Hematopoietic multipotent progenitor cell treated with erythropoietin and hydrocortisone succinate and interleukin-3 and kit ligand, for 6 days (in vitro differentiated cells): ENCODE measurements at places on chromosomes 4 and X.

- no peak for DNase-seq
Measured at GRCh38 chr4:144179152-144179739, 38.7 kb upstream of the GYPA start.

DNA sequence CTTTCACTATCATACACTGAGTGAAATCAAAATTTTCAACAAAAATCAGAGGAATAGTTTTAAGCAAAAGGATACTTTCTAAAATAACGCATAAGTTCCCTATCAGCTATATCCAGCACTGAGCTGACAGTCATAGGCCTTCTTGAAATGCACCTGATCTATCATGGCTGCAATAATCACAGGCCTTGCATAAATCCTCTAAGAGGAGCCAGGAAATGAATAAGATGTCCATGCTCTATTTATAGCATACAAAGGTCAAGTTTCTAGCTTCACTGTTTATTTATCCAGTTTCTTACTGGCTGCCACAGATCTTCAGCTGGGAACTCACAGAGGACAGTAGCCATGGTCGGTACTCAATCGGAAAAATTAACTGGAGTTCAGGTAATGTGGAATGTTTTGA lies 235.9 kb upstream of the DMD start:
- no peak for DNase-seq

DNA sequence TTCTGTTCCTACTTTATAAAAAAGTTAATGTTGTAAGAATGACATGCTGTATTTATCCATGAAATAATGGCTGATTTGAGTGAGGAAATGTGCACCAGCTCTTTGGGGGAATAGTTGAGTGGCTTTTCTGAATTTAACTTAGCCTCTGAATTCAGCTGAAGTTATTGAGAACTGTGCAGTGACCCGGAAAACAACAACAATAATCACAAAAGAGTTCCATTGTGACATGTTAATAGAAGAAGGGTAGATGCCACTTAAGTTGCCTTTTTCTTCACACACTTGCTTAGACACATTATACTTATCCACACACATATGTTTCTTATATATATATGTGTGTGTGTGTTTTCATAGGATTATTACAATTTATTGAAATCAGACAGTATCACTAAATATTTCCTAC lies 301.2 kb downstream of the BMPR1B start:
- no peak for DNase-seq

DNA sequence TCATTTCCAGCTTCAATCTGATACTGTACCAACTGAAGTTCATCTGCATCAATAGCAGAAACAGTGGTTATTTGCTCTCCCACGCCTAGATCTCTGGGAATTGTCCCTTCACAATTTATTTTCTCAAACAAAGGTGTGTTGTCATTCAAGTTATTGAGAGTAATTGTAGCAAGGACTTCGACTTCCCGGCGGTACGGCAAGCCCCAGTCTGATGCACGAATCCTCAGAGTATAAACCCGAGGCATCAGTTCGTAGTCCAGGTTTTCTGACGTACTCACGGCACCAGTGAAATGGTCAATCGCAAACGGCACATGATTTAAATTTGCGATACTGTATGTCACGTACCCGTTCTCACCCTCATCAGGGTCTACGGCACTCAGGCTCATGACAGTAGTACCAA lies 15.7 kb downstream of the FAT1 start:
- DNase-seq = no peak

GRCh38 chr4:17480210-17480927 lies 31.5 kb downstream of the QDPR start:
- no peak for DNase-seq

DNA sequence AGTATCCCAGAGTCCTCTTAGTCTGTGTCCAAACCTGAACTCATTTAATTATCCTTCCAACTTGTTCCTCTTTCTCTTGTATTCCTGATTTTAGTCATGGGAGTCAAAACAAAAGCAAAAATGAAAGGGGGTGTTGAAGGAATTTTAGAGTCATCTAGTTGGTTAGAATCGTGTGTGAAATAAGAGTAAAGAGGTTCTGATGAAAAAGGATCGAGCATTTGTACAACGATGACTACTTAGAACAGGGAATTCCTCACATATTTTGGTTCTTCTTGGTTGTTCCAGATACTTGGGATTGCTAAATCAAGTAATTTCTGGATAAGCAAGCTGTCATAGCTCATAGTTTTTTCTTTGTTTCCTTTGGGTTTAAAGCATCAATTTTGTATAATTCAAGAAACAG lies 194.4 kb downstream of the BCOR start:
- no peak for DNase-seq

- peak; percentile 94 for DNase-seq
Measured at GRCh38 chr4:54542540-54543041, 115.2 kb upstream of the KIT start.

- DNase-seq = no peak
Measured at GRCh38 chrX:49879656-49880277, 483 bp downstream of the USP27X start.

- peak; percentile 82 for DNase-seq
Measured at GRCh38 chr4:742742-743311, 37.2 kb downstream of the PCGF3 start.

DNA sequence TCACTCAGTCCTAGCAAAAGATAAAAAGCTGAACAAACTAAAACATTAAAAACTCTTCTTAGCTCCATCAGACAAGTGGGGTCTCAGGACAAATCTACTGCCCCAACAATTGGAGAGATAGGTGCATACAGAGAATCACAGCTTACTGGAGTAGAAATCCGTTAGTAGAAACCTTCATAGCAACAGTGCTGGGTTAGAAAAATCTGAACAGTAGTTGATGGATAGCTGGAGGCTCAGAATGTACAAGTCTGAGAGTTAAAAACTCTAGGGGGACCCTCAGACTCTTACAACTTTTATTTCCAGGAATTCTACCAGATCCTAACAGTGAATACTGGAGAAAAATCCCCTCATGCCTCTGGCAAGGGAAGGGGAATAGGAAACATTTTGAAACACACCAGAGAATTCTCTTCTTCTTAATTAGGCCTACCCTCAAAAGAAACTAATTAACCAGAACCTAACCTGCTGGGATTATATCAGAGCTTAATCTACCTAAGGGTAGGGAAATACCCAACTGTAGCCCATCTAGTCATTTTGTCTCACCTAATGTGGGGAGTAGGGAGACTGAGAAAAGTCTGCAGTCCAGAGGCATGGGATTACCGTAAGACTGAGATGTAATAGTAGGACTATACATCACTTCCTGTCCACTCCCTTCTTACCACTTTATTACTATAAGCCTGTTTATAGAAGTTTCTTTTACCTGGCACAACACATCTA lies 165.0 kb upstream of the CTSO start:
- DNase-seq = no peak

- DNase-seq = no peak
Measured at GRCh38 chrX:154607370-154607769, 11.7 kb downstream of the CTAG1B start.

GRCh38 chr4:177001271-177002175 lies 208.8 kb upstream of the VEGFC start:
- DNase-seq = no peak

DNA sequence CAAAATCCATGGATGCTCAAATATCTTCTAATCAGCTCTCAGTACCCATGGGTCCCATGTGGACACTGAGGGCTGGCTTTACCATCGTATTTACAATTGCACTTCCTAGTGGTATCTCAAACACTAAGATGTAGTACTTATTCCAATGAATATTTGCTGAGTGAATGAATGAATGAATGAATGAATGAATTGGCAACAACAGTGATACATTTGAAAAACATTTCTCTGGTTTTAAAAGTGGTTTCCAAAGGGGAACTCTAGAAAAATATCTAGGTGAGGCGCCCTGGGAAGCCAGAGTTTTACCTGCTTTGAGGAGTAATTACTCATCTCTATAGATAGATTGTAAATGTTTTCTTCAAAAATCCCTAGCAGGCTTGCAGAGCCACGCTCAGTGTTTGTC lies 76.6 kb downstream of the CYTL1 start:
- DNase-seq = no peak
